ENCODE measurements at places on chromosomes 2 and 18.

DNA sequence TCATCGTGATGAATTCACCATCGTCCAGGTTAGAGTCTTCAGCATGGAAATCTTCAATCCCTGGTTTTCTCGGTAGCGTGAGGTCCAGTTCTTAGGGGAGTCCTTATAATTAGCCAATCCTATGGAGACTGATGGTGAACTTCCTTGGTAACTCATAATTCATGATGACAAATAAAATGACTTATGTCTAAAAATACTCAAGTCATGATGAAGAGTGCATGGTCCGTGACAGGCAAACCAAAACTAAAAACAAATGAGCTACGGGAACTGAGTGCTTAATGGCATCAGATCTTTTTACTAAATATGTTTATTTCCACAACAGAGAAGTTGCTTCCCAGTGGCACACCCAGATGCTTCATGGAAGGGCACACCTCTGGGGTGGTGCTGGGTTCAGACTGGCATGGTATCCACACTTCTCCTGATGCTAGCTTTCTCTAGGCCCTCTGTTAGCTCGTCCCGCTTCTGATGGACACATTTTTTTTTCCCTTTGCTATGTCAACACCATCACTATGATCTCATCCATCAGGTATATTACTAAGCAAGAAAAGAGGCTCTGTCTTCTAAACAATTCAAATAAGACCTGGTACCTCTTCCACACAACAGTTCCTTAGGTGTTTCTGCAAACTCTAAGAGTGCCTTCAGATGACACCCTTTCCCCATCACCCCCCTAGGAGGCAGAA, 92.8 kb upstream of the NEDD4L start:
- peak; percentile 35 for DNase-seq

DNA sequence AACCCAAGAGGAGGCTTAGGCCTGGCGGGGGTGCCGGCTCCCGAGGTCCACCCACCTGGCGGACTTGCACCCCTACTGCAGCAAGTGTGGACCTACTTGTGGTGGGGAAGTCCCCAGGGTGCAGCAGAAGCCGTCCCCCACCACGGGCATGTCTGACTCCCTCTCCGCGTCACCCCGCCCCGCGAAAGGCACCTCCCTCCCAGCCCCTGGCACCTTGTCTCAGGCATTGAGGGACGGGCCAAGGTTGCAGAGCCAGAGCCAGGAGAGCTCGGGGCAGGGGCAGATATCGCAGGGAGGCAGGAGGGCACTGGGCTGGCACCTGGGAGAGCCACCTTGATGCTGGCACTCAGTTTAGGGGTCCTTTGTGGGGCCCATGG, 19.0 kb downstream of the CROCC2 start:
- peak; percentile 18 for DNase-seq

DNA sequence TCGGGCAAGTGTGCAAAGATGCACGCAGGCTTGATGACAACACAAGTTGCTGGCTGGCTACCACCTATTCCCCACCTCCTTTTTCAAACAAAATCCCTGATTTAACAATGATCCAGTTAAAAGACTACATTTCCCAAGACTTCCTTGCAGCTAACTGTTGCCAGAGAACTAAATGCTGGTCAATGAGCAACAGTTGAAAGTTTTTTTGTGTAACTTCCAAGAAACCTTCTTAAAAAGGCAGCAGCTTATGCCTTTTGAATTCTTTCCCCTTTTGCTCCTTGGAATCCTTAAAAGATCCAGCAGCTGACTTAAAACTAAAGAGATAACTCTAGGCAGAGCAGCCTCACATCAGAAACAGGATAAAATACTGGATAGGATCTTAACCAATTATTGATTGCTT, 38.5 kb downstream of the NPHP1 start:
- no peak for DNase-seq

- DNase-seq: peak; percentile 79
Observed at GRCh38 chr18:76709659-76710645, 112.4 kb upstream of the ZNF236 start.

- DNase-seq: peak; percentile 46
Observed at GRCh38 chr2:219308142-219309101, 779 bp downstream of the PTPRN start.
